ENCODE measurements at places on chromosomes 13 and 19.

GRCh38 chr13:55497486-55497885 is 1643.2 kb upstream of the PRR20A start:
- no peak for DNase-seq

GRCh38 chr13:98785405-98785804 is 32.9 kb upstream of the SLC15A1 start:
- no peak for DNase-seq

GRCh38 chr13:98738213-98738612 is 14.3 kb downstream of the SLC15A1 start:
- DNase-seq = no peak

DNA sequence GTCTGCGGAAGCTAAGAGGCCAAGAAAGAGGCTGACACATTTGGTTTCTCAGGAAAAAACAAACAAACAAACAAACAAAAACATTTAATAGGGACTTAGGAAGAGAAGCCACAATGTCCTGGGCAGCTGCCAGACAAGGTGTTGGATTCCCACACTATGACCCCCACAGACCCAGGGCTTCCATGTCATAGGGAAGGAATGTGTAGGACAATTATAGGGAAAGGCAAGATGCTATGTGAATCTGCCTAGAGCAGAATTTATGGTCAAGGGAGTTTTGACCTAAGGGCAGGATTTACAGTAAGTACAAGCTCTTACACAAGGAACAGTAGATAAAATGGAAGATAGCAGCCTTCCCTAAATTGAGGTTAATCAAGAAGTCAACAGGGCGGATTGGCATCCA is 9.1 kb upstream of the CDADC1 start:
- no peak for DNase-seq

GRCh38 chr13:39494006-39494405 is 109.0 kb downstream of the LHFPL6 start:
- no peak for DNase-seq

DNA sequence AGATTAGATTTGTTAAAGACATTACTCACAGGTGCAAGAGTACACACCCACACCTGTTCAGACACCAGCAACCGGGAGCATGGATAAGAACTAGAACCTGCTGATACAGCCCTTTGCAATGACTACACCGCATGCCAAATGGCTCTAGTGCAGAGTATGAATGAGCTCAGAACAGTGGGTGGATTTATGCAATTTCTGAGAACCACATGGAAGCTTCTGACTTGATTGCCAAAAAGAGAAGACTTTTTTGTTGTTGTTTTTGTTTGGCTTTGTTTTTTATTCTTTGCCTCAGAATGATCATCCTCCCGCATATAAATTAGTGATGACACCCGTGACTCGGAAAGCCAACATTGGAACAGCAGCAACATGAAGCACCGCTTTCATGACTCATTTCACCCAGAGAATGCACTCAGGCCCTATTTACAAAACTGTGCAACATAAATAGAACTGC is 77.4 kb upstream of the LRCH1 start:
- DNase-seq = no peak

GRCh38 chr13:85529218-85529594 is 270.0 kb downstream of the SLITRK6 start:
- DNase-seq = no peak

GRCh38 chr13:107450931-107451330 is 764.4 kb downstream of the LIG4 start:
- no peak for DNase-seq

DNA sequence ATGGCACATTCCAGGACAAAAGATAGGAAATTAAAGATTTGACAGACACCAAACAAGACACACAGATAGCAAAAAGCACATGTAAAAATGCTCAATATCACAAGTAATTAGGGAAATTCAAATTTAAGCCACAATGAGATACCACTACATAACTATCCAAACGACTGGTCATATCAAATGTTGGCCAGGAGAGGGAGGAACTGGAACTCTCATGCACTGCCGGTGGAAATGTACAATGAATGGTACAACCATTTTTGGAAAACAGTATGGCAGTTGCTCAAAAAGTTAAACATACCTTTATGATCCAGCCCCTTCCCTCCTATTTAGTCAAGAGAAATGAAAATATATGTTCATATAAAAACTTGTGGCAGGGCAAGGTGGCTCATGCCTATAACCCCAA is 36.8 kb upstream of the CYP2S1 start:
- no peak for DNase-seq

GRCh38 chr13:99347335-99347878 is 40.2 kb upstream of the GPR183 start:
- DNase-seq = no peak

DNA sequence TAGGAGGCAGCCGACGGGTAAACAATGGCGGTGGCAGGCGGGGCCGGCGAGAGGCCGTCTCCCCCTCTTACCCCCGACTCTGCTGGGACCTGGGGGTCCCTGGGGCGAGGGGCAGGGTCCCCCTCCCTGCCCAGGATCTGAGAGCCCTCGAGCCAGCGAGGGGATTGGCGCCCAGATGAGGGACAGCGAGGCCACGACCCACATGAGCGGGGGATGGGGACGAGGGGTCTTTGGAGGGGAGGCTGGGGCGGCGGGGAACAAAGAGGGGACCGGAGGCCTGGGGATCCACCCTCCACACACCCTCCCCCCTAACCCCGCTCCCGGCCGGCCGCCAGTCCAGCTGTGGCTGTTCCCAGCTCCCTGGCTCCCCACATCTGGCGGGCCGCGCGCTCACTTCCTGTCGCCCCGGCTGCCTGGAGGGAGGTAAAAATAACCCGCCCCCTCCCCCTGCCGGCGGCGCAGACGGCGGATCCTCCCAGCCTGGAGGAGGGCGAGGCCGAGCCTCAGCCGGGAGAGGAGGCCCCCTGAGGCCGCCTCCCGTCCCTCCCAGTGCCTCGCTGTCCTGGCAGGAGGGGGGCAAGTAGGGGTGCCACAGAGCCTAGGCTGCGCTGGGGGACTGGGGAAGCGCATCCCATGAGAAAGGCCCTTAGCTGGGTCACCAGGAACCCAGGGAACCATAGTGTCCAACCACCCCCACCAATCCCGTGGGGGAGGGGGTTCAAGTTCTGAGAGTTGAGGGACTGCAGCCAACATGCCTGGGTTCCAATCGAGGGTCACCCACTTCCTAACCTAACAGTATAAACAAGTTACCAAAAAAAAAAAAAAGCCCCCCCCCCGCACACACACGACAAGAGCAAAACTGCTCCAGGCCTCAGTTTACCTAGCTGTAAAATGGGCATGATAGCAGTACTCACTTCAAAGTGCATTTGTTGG is 29.3 kb upstream of the NANOS3 start:
- DNase-seq = no peak

DNA sequence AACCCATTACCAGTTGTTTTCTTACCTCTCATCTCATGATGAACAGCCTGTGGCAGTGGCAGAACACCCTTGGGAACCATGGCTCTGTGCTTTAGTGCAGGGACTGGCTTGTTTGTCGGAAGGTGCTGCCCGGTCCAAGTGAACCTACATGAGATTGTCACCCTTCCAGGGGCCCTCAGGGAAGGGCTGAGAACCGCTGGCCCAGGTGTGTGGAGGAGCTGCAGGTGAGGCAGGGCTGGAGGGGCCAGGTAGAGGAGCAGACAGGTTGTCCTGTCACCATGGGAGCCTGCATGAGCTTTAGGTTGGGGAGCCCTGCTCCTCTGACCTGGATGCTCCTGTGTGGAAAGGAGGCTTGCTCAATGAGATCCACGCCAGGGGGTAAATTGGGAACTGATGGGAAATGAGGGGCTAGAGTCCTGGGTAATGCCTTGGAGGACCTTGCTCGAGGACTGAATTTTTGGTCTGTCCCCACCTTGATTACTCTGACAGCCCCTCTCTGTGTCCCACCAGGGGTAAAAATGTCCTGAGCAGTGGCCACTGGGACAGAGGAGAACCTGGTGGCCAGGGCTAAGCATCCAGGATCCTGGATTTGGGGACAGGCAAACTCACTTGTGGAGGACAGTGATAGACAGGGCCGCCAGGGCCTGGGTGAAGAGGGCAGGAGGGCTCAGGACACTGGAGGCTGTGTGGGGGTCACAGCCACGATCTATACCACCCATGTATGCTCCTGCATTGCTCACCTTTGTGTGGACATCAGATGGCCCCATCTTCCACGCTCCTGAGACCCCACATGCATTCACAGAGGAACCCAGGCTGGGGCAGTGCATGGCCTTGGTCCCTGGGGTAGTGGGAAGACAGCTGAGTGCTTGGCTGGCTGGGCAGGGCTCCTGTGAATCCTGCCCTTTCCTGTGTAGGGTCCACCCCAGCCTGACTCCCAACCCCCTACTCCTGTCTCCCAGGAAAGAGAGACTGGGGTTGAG is 24.1 kb upstream of the CEACAM1 start:
- no peak for DNase-seq

DNA sequence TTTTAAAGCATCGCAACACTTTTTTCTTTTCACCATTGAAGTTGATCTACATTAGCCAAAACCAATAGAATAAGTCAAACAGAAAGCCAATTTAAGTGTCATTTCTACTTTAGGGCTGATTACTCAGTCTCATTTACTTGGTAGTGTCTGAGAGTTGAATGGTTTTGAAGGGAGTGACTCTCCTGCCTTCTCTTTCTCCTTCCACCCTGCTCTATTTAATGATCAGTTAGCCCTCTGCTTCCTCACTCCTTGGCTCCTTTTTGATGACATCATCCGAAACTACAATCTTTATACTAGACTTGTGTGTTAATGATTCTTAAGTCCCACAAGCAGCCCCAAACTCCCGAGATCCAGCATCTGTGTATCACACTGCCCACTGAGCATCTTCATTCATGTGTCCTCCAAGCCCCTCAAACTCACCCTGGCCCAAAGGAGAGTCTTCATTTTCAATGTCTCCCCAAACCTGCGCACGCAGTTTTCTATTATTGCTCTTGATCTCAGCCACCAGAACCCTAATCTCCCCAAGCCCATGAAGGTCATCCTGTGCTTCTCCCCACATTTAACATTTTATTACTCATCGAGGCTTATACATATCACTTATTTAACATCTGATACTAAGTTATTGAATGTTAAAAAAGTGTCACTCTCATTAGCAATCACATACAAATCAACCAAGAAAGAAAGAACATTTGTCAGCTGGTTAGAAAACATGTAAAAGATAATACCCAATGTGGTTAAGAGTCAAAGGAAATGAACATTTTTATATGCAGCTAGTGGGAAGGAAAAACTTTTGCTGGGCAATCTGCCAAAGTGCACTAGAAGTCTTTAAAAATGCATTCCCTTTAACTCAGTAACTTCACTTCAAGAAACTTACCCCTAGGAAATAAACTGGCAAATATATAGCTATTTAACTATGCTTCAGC is 32.2 kb upstream of the ARGLU1 start:
- no peak for DNase-seq

DNA sequence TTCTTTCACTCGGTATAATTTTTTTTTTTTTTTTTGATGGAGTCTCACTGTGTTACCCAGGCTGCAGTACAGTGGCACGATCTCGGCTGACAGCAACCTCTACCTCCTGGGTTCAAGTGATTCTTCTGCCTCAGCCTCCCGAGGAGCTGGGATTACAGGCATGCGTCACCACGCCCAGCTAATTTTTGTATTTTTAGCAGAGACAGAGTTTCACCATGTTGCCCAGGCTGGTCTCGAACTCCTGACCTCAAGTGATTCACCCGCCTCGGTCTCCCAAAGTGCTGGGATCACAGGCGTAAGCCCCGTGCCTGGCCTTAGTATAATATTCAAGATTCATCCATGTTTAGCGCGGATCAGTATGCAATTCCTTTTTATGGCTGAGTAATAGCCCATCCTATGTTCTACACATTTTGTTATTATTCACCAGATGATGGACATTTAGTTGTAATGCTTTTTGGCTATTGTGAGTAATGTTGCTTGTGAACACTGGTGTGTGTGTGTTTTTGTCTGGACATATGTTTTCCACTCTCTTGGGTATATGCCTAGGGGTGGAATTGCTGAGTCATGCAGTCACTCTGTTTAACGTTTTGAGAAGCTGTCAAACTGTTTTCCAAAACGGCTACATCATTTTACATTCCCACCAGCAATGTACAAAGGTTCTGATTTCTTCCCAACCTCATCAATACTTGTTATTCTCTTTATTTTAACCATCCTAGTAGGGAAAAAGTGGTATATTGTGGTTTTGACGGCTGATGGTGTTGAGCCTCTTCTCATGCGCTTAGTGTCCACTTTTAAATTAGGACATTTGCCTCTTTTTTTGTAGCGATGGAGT is 22.9 kb downstream of the PLEKHF1 start:
- no peak for DNase-seq

DNA sequence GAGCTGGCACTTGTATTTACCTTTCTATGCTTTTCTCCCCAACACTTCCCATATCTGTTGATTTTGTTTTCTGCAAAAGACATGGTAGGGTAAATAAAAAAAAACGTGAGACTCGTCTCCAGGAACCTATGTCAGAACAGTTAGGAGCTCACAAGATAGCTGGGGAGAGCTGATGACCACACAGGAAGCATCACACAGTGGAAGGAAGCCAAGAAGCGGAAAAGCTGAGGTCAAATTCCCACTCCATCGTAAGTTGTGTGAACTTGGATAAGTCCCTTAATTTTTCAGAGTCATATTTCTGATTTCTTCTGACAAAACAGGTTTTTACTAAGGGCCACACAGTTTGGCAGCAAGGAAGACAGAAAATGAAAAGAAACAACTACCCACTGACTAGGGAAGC is 199.6 kb downstream of the KLF5 start:
- DNase-seq = no peak

- DNase-seq = no peak
Observed at GRCh38 chr13:37905736-37906135, 36.2 kb upstream of the TRPC4 start.

GRCh38 chr19:43300206-43300605 is 30.9 kb upstream of the PSG9 start:
- DNase-seq = no peak

DNA sequence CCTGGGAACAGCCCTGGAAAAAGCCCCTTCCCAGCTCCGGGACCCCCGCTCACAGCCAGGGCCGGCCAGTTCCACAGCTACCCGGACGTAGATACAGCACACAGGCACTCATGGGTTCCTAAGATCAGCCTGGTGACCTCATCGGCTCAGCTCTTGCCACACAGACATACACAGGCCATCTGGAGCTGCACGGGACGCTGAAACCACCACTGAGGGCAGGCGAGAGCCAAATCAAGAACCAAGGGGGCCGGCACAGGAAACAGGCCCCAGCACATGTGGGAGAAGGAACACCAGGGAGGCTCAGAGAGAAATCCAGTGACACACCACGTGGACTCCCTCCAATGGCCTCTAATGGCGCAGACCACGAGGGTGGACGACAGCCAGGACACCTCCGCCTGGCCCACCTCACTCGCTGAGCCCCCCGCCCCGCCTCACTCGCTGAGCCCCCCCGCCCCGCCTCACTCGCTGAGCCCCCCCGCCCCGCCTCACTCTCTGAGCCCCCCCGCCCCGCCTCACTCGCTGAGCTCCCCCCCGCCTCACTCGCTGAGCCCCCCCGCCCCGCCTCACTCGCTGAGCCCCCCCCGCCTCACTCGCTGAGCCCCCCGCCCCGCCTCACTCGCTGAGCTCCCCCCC is 69.7 kb upstream of the C13orf46 start:
- no peak for DNase-seq

GRCh38 chr19:10503002-10503789 is at the start of gene KEAP1:
TSS of gene KEAP1 (minus strand) at chr19:10503356. CDS start at chr19:10500033, 3,323 bp downstream.
- DNase-seq = no peak

GRCh38 chr13:40940841-40941240 is 78.3 kb downstream of the ELF1 start:
- no peak for DNase-seq

GRCh38 chr13:74270018-74270417 is 135.8 kb upstream of the KLF12 start:
- DNase-seq = no peak
